ENCODE measurements at places on chromosomes 2 and 18.
A peak's percentile ranks its signal among the peaks of the same experiment; 100 is the strongest.

- DNase-seq: no peak
Observed at GRCh38 chr2:100801402-100801801, 18.5 kb upstream of the NPAS2 start.

- DNase-seq: no peak
Observed at GRCh38 chr2:30115981-30116285, 30.9 kb upstream of the YPEL5 start.

- DNase-seq: no peak
Observed at GRCh38 chr18:41073372-41073954, 881.6 kb upstream of the PIK3C3 start.

GRCh38 chr2:228224410-228224809, 42.9 kb upstream of the SPHKAP start:
- no peak for DNase-seq

- DNase-seq: no peak
Observed at GRCh38 chr2:2851806-2852777, 521.0 kb upstream of the MYT1L start.

- DNase-seq: no peak
Observed at GRCh38 chr18:39494211-39494896, 1928.8 kb upstream of the CELF4 start.

GRCh38 chr2:48592067-48592466, 25.6 kb upstream of the GTF2A1L start:
- no peak for DNase-seq

DNA sequence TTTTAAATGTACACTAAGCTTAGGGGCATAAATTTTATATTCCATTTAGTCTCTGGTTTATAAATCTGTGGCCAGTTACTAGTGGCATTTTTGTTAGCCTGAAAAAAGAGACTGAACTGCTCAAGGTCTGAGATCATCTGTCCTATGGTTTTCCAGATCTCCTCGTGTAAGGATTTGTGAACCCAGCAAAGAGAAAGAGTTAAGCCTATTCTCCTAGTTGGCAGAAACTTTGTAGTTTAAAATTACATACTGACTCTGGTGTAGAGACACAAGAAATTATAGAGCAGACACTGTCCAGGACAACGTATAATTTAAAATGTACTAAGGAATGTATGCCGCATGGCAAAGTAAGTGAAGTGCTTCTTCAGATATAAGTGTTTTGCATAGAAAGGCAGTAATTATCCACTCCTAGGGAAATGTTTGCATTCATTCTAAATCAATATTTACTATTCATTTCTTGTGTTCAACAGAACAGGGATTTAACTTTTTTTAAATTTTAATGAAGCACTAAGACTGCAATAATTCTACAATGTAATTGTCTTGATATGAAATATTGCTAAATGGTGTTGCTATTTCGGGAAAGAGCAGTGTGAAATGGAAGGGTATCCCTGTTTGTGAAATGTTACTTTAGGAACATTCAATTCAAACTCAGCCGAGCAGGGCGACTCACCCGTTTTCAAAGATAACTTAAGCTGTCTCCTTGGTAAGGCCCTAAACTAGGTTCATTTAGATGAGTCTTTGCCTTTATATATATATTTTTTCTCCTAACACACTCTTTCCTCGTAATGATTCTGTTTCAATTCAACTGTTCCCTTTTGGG, 508.4 kb upstream of the ZEB2 start:
- DNase-seq: no peak

GRCh38 chr2:38201784-38202183, 125.8 kb upstream of the CYP1B1 start:
- DNase-seq: no peak

DNA sequence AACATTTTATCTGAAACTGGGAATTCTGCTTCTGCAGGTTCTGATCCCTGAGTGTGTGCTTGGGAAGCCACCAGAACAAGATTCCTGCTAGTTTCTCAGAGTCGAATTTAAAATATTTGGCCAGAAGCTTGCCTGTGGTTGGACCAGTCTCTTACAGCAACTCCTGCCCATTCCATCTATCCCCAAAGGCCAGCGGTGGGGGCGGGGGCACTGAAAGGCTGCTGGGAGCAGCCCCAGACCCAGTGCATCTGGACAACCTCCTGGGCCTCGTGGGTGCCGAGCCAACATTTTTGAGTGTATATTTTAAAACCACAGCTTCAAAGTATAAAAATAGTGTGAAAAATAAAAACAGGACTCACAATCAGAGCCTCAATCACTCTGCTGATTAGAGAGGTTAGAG, 38.6 kb upstream of the ZFP36L2 start:
- DNase-seq: no peak

GRCh38 chr18:13613099-13613498, 113.3 kb downstream of the FAM210A start:
- DNase-seq: no peak

DNA sequence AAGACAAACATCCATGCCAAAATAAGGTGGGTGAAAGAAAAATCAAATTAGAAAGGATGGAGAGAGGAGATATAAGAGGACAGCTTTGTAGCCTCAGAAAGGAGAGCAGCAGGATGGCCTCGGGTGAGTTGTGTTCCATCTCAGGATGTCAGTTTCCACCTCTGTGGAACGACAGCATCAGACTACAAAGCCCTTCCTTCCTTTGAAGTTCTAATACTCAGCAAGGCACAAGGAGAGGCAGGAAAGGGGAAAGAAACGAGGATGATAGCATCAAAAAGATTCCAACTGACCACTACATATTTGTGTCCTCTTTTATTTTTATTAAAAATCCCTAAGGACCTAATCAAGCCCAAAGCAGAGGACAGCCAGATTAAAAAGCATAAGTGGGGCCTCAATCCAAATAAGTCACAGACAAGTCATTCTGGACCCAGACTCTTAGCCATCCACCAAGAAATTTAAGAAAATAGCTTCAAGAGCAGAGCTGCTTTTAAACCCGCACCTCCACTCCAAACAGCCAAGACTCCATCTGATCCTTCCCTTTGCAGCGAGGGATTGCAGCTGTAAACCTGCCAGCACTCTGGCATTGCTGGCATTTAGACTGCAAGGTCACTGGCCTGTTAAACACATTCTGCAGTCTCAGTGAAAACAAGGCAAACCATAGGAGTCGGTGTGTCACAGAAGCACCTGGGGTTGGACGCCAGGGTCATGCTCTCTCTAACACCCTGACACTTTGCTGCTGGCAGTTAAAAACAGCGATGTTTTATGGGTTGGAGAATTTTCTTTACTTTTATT, 314.5 kb upstream of the CHAC2 start:
- no peak for DNase-seq

DNA sequence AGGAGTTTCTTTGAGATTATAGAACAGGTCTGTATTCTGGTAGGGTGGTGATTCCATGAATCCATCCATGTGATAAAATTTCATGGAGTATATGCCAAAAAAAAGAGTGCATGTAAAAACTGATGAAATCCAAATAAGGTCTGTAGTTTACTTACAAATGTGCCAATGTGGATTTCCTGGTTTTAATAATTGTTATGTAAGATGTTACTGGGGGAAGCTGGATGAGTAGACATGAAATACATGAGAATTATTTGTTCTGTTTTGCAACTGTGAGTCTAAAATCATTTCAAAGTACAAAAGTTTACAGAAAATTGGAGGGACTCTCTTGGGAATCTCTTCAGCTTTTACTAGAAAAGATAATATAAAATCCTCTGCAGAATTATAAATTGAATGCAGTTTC, 23.7 kb upstream of the TMEM214 start:
- DNase-seq: no peak

DNA sequence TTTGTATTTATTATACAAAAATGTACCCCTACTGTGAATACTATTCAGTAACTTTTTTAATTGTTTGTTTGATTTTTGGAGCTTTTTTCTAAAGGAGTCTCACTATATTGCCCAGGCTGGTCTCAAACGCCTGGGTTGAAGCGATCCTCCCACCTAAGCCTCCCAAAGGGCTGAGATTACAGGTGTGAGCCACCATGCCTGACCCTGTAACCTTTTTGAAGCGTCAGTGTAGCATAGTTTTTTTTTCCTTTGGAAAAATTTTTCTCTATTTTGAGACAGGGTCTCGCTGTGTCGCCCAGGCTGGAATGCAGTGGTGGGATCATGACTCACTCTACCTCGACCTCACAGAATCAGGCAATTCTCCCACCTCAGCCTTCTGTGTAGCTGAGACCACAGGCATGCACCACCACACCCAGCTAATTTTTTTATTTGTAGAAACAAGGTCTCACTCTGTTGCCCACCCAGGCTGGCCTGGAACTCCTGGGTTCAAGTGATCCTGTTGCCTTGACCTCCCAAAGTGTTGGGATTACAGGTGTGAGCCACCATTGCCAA, 2.0 kb downstream of the GMCL1 start:
- DNase-seq: no peak

- DNase-seq: no peak
Observed at GRCh38 chr2:203122317-203122986, 107.8 kb downstream of the NBEAL1 start.

- no peak for DNase-seq
Observed at GRCh38 chr18:59715966-59716369, 18.7 kb upstream of the CCBE1 start.

DNA sequence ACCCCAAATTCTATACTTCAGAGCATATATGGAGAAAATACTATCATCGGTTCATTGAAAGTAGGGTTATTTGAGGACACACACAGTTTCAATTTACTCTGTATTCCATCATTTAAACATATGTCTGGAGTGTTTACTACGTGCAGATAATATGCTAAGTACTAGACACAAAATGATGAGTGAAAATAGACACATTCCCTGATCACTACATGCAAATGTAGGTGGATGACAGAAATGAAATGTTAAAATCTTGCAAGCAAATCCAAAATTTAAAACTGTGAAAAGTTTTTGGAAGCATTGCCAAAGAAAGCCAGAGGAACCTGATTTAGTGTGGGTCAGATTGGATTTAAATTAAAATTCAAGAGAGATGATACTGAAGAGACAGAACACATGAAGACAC, 1106.6 kb downstream of the CBLN2 start:
- DNase-seq: no peak

GRCh38 chr2:40531359-40531758, 79.5 kb upstream of the SLC8A1 start:
- no peak for DNase-seq

DNA sequence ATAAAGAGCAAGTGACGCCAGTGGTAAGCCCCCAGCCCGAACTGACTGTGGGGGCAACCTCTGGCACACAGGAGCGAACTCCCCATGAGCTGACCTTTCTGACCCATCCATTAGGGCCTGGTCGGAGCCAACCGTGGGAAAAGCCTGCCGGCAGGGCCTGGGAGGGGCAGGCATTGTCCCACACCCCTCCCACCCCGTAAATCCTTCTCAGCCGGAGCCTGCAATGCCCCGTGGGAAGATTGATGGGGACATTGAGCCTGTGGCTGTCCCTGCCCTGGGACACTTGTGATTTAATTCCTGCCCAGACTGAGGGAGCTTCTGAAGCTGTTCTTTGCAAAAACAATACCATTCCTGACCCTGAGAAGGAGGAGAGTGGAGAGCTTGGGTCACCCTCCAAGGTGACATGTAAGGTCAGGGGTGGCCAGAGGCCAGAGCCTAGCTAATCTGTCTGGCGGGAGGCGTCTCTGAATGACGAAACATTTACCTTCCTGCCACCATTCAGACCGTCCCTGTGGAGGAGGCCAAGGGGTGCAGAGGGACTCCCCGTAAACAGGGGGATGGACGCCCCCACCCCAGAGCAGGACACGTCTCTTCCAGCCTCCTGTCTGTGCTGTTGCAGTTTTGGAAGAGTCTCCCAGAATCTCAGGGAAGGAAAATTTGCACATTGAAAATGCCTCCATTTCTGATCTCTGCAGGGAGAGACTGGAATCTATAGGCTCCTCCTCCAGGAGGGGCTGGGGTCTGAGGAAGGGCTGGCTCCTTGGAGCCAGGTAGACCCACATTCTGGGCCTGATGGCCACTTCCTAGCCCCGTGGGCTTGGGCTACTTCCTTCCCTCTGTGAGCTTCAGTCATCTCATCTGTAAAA, 51.2 kb upstream of the HS6ST1 start:
- no peak for DNase-seq

DNA sequence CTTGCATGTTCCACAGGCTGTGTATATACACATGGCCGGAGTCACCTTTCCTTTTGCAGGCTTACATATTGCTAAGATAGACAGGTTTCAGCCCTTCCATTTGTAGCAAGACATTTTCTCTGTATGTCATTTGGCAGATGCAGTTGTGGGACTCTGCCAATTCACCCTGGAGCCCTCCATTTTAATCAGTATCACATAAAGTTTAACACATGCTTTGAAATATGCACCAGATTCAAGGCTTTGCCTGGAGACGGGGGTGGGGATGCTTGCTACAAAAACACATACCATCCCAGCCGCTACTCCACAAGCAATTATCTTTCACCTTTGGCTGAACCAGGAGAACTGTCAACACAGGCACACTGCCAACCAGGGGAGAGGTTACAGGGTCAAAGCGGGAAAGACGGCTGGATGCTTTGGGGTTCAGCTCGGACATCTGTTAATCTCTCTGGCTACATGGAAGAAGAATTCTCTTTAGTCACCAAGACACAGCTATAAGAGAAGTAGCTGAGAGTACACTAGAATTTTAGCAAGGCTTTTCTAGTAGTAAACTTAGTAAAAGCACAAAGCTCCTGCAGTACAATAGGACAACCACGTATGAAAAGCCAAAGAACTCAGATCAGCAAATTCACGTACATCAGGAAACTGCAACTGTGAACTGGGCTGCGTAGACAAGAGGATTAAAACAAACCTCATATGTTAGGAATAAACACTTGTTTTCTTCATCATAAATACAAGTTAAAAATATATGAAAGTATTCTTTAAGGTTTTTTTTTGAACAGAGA, 130.9 kb downstream of the EXOC6B start:
- no peak for DNase-seq

DNA sequence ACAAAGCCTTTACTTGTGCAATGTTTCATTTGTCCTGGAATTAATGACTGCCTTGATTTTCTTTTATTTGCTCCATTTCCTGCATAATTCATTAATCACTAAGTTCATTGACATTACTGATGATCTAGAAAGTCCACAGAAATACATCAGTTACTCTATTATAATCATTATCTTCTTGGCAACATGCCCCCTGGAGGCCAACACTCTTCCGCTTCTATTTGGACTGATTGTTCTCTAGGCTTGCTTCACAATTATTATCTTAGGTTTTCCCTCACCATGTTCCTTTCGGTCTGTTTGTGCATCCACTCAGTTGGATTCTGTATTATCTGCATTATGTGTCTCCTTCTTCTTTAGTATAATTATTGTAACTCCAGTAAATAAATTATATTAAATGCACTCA, 461.0 kb upstream of the CDH2 start:
- DNase-seq: peak; percentile 22

- DNase-seq: no peak
Observed at GRCh38 chr2:12932192-12932591, 215.5 kb downstream of the TRIB2 start.

DNA sequence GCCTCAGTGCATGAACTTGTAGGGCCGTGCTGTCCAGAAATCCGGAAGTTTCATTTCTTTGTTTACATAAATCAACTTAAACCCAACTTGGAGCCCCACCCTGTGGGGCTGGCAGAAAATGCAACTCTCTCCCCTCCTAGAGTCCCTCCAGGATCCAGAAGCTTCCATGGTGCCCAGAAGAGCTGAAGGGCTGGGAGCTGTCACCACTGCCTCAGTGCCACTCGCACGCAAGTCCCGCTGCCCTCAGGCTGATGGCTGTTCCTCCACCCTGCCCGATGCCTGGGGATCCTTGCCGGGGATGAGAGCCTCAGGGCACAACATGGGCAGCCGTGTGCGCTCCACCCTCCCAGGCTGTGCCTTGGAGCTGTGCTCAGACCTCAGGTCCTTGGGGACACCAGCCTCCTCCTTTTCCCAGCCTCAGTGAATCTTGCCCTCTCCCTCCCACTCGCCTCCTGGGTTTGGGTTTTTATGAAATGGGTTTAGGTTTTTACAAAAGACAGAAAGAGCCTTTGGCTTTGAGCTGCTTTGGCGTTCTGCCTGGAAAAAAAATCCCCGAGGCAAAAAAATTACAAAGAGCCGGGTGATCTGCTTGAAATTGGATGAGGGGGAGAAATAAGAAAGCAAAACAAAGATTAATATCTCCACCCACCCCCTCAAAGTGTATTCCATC, 155.2 kb downstream of the TWIST2 start:
- DNase-seq: no peak

All from COR-L47 (cell line).